Cerebellar nuclear complex (tissue), 1 donor: ENCODE measurements at places on chromosomes 4 and X.

- DNase-seq, result no peak
These were observed 98.2 kb downstream of the YIPF7 start for GRCh38 chr4:44553180-44553579.

DNA sequence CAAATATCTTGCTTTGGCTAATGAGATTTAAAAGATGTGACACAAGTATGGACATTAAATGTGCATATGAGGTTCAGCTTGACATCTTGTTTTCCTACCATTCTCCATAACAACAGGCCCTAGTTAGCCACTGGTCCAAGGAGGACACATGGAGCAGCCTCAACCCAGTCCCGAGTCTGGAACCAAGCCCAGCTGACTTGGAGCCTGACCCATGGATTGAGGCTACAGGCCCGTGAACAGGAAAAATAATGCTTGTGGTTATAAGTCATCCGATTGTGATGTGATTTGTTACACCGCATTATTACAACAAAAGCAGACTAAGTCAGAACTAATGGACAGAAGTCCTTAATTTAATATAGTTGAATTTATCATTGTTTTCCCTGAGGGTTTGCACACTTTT lies 123.2 kb upstream of the BANK1 start:
- DNase-seq, result no peak

- no peak for DNase-seq
These were observed 471.7 kb downstream of the GASK1B start for GRCh38 chr4:157700898-157701694.

DNA sequence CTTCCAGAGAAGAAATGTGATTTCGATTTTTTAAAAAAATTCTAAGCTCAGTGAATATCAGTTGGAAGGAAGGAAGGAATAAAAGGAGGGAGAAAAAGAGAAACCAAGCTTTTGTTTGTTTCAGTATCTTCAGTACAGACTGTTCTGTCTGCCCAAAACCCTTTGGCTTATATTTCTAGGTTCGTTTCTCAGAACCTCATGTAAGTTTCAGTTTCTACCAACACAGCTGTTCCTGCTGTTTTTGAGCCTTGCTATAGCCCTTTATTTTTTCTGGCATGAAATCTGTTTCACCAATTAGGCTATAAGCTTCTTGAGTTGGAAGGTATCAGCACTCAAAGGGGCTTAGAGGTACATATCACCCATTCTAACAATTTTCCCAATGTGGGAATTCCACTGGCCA lies 157.9 kb downstream of the GBA3 start:
- DNase-seq, result no peak

- no peak for DNase-seq
These were observed 48.0 kb upstream of the CASK start for GRCh38 chrX:41971346-41971745.

GRCh38 chrX:135273162-135273561 lies 21.3 kb downstream of the ETDA start:
- DNase-seq, result no peak

GRCh38 chrX:39019056-39019455 lies 217.8 kb downstream of the MID1IP1 start:
- DNase-seq, result no peak

DNA sequence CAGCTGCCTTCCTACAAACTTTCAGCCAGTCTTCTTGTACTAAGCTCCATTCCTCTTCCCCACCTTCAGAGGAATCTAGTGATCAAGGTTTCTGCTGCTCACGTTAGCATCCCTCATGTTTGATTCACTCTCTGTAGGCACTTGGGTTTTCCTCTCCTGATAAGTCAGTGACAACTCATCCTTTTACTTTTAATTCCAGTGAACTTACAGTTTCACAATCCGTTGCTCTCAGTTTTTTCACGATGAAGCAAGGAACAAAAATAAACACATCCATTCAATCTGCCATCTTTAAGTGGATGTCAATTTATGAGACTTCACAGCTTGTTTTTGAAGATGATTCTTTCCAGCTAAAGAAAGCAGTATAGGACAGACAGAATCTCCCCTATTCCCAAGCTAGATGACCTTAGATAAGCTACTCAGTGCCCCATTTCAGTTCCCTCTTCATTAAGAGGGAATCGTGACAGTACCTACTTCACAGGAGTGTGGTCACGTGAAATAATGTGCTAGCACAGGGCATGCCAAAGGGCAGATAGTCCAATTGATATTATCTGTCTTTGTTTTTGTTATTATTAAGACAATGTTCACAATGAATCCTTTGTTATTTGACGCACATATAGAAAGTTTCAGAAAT lies 234.3 kb downstream of the PALLD start:
- DNase-seq, result no peak

- no peak for DNase-seq
These were observed 34.6 kb upstream of the SORBS2 start for GRCh38 chr4:185846505-185847150.

DNA sequence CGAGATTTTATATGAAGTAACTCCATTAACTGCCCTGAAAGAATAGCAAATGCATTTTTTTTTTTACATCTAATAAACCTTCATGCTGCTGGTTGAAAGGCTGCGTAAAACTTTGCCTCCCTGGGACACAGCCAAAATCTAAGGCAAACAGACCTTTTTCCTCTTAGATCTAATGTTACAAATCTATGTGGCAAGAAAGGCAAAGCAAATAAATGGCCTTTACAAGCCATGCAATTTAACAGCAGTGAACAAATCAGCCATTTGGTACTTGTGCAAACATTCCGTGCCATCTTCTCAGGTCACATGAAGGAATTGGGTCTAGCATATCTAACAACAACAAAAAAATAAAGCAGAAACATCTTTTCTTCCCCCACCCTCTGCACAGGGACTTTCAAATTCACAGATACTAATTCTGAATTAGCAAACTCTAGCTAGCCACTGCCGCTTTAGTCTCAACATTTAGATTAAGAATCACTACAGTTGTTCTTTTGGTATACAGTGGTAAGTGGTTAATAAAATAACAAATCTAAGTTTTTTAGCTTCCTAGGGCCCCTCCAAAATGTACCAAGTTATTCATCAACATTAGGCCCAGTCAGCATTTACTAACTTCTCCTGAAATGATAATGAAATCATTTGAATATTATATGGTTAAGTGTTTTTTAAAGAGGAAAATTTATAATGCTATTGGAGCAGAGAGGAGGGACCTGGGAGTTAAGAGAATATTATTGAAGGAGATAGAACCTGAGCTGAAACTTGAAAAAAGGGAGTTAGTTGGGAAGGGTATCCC lies 593.8 kb downstream of the SMARCA1 start:
- DNase-seq, result no peak

DNA sequence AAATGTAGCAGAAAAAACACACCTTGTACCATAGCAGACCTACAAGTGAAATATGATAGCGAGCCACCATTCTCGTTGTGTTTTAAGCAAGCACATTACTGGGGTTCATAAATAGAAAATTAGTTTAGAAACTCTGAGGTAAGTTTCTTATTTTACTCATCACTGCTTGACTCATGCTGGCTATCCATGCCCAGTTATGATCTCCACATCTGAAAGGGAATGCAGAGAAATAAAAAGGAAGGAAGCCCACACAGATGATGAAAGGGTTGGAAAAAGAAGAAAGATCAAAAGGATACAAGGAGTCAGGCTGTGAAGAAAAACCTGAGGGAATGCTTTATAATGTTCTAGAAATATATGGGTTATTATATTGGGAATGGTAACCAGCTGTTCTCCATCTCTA lies 54.5 kb downstream of the CAMK2D start:
- DNase-seq, result no peak

GRCh38 chr4:41364876-41365275 lies 108.1 kb downstream of the UCHL1 start:
- no peak for DNase-seq

DNA sequence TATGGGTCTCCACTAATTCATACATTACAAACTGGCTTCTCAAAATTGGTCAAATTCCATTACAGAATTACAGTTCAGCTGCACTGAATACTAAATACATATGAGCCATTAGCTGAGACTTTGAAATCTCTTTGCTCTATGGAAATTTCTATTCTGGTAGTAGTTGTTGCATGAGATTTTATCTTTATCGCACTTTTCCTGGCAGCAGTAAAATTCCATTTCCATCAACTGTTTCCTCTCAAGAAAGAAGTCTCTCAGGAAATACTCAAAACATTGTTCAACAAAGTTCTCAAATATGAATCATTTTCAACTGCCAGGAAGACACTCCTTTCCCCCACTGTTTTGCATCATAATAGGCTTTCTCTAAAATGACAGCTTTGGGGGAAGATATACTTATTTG lies 51.3 kb downstream of the ATP11C start:
- DNase-seq, result no peak

- no peak for DNase-seq
These were observed 245.2 kb upstream of the TET2 start for GRCh38 chr4:104901438-104901837.

GRCh38 chr4:140628016-140628415 lies 59.3 kb upstream of the UCP1 start:
- DNase-seq, result no peak

GRCh38 chr4:141447761-141448160 lies 188.6 kb upstream of the IL15 start:
- no peak for DNase-seq

- no peak for DNase-seq
These were observed 1037.4 kb upstream of the PABPC4L start for GRCh38 chr4:135238940-135239339.

DNA sequence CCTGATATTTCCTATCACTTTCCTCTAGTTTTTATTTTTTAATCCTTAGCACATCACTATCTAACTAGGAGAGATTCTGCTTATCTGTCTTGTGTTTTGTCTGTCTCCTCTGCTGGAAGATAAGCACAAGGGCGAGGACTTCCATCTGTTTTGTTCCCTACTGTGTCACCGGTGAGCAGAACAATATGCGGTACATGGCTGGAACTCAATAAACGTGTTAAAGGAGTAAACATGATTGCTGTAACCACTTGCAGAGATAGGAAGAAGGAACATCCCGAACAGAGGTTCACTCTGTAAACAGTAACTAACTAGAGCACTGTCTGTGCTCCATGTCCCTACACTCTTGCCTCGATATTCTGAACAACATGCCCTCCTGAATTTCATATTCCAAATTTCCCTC lies 5.2 kb downstream of the HS3ST1 start:
- DNase-seq, result peak; percentile 63

- no peak for DNase-seq
These were observed 106.8 kb downstream of the FAT4 start for GRCh38 chr4:125421547-125421946.

- no peak for DNase-seq
These were observed 795 bp upstream of the BRWD3 start for GRCh38 chrX:80810365-80810978.

DNA sequence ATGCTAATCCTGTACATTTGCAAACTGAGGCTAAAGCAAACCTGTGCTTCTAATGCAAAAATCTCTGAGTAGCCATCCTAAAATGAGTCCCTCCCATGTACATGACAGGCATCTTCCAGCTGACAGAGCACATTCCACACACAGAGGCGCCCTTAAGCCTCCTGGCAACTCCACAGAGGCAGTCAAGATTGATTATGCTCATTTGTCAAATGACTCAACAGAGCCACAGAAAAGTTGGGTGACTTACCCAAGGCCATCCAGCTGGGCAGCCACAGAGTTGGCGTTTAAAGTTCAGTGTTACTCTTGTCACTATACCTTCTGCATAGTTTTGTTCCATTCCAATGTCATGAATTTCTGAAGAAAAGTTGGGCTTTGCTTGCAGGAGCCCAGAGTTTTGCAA lies 394.6 kb upstream of the FGF13 start:
- DNase-seq, result no peak

DNA sequence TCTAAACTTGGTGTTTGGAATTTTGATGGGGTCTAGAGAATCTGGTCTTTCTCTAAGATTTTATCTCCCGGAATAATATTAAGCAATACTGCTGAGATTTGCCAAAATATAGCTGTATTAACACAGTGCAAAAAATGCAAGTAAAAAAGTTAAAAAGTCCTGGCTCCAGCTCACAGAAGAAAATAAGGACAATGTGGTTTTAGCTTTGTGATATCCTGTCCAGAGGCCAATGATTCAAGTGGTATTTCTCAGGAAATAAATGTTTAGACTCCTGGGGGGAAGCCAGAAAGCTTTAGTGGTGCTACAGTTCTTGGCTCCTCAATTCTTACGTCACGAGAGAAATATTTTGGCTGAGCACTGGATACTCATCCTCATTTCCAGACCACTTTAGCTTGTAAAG lies 40.9 kb upstream of the IL13RA2 start:
- no peak for DNase-seq

- DNase-seq, result no peak
These were observed 15.5 kb downstream of the SEL1L3 start for GRCh38 chr4:25847329-25847728.

DNA sequence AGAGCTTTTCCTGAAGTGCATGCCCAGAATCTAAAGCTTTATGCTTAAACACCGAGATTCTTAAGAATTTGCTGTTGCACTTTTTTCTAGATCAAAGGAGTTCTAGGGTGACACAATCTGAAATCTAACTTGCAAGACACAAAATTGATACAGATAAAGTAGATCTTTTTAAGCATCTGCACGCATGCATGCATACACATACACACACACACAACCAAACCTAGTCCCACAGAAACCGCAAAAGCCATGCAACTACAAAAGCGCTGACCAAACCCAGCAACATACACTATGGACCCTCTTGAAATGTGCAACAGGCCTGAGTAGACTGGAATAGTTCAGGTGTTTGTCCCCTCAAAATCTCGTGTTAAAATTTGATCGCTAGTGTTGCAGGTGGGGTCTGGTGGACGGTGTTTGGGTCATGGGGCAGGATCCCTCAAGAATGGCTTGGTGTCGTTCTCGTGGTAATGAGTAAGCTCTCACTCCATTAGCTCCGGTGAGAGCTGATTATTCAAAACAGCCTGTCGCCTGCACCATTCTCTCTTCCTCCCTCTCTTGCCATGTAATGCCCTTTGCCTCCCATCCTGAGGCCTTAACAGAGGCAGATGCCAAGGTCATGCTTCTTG lies 52.7 kb downstream of the IRF2 start:
- no peak for DNase-seq
